ENCODE measurements at places on chromosomes 3 and 15. TPM values are rescaled to one million over a fixed set of nuclear protein-coding genes. Genes with fewer than 3 reads are reported as not detected.

NPAP1 gene
- polyA plus RNA-seq = 0.14 TPM

ZIC1 gene
- polyA plus RNA-seq = not detected

DNA sequence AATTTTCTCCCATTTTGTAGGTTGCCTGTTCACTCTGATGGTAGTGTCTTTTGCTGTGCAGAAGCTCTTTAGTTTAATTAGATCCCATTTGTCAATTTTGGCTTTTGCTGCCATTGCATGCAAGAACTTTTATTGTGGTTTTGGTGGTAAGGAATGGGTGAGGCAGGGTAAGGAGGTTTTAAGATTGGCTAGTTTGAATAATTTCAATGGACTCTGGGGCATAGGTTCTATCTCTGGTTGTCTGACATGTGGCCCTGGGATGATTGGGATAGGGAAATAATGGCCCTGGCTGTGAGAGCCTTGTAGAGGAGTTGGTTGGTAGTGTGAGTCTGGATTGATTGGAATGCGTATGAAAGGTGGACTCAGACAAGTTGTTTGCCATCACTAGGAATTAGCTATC is 38.0 kb downstream of the SEC22A start:
- no peak for DNase-seq

DNA sequence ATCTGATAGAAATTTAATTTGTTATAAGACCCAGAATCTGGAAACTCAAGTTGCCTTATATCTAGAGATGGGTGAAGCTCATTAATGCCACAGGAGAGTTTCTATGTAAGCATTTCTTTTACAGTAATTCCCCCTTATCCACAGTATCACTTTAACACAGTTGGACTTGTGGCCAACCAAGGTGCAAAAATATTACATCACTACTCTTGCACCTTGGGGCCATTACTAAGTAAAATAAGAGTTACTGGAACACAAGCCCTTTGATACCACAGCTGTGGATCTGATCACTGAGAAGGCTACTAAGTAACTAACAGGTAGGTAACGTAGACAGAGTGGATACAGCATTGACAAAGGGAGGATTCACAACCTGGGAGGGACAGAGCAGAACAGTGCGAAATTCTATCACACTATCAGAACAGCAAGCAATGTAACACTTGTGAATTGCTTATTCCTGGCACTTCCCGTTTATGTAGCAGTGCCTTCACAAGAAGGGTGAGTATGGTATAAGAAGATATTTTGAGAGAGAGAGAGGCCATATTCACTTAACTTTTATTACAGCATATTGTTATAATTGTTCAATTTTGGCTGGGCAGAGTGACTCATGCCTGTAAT is 33.9 kb upstream of the TOPBP1 start:
- no peak for DNase-seq

SEMA4B gene
- 33.0 TPM for polyA plus RNA-seq

DNA sequence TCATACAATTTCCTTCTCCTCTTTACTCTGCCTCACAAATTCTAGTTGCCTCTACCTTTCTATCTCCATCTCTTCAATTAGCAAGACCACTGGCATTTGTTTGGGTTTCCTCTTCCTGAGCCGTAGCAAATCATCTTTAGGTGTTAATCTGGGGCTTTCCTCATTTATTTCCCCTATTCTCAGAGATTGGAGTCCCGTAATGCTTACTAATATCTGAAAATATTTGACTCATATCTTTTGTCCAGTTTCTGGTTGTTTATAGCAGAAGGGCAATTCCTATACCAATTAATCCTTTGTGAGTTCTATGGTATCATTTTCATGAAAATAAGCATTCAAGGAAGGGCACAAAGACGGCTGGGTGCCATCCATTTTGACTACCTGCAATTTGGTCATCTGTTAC is 103.7 kb downstream of the NR2E3 start:
- no peak for DNase-seq

- DNase-seq = no peak
These were observed 24.7 kb downstream of the SLC24A1 start for GRCh38 chr15:65646486-65646885.

- DNase-seq = no peak
These were observed 23.1 kb upstream of the ULK4 start for GRCh38 chr3:41985018-41985417.

- no peak for DNase-seq
These were observed 19.0 kb downstream of the MYO5A start for GRCh38 chr15:52509500-52510245.

DNA sequence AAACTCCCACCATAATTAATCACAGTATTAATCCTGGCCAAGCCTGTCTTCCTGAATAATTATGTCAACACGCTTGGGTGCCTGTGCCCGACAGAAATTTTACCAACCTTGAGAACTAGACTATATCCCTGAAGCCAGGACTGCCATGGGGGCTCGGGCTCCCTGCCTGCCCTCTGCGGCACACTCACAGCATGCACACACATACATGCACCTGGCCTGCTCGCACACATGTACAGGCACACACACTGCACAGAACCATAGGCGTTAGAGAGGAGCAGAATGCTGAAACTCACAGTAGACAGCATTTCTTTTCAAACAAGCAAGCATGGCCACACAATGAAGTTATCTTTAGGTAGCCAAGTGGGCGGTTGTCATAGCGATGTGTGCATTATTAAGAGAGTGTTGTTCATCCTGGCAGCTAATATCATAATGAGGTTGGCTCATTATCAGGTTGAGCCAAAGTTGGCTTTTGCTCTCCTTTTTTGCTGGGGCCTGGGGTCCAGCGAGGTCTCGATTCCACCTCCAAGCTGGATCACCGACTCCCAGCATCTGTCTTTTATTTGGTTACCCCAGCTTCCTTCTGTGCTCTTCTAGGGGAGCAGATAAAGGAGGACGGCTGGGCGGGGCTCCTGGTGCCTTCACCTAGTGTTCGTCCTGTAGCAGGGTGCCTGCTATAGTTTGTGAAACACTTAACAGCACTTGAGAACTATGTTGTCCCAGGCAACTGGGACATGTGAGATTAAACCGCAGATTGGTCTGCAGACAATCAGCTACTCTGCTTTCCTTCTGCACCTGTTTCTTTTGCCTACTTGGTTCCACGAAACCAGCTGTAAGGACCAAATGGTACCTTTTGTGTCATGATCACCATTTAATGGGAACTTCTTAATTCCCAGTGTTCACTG is 91.4 kb downstream of the ZNF621 start:
- no peak for DNase-seq

DAPK2 gene
- 4.9 TPM for polyA plus RNA-seq

FBXL2 gene
- polyA plus RNA-seq = 31.4 TPM

- DNase-seq = no peak
These were observed 145.4 kb downstream of the ALCAM start for GRCh38 chr3:105512061-105512460.

DNA sequence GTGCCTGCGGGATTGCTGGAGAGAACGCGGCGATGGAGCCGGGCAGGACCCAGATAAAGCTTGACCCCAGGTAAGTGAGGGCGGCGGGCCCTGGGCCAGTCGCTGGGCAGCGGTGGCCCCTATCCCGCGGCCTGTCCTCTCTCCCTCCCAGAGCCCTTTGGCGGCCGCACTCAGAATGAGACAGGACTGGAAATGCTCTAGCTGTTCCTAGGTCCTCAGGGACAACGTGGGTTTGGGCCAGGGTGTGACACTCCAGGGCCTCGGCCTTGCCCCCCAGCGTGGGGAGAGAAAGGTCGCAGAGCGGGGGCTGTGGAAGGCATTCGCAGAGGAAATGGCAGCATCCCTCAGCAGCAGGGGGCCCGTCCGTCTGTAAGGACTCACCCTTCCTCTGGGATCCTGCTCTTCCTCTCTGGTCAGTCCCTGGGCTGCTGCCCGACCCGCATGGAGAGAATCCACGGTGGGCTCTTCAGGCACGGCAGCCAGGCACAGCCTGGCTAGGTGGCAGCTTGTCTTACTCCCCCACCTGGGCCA is 412 bp downstream of the SLC51A start:
- DNase-seq = no peak

Measured in right renal cortex interstitium (tissue), 3 donors.